Left hindlimb (tissue), 1 donor: ENCODE measurements at places on chromosomes 6 and 20.

DNA sequence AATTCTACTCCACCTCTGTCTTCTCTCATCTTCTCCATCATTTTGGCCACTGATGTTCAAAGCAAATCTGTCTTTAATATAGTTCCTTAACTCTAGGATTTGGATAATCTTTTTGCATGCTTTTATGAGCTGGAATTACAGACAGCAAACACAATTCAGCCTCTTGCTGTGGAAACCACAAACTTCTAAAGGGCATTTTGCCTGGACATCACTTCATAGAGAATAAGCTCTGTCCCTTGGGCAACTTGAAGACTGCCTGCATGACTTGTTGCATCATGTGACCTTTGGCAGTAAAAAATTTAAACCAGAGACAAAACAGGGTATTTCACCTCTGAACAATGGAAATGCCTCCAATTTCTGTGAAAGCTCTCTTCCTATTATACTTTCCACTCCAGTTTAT lies 74.1 kb upstream of the HDDC2 start:
- DNase-seq, result no peak

DNA sequence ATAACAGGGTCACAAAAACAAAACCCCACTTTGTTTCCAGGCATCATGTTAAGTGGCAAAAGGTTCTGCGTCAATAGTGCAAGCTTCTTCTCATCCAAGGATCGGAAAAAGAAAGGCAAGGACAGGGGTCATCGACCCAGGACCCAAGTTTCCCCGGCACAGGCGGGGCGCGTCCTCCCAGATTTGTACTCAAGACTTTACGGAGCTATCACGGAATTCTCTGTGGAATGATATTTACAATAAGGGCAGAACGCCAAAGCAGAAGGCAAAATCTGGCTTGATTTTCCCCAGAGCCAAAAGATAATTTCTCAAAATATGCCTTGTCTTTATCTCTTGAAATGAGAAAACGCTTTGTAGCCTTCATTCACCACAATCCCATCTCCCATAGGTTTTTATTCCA lies 25.5 kb downstream of the PDE10A start:
- DNase-seq, result no peak

DNA sequence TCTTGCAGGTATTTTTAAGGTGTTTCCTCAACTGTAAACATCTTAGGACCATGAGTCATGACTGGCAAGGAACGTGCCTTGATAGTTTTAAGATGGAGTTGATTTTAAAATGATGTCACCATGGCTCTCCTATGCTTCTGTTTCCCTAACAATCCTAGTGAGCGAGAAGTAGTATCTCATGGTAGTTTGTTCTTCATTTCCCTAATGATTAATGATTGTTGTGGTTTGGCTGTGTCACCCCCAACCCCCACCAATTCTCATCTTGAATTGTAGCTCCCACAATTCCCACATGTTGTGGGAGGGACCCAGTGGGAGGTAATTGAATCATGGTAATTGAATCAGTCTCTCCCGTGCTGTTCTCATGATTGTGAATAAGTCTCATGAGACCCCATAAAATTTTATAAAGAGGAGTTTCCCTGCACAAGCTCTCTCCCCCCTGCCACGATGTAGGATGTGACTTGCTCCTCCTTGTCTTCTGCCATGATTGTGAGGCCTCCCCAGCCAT lies 16.8 kb upstream of the BNIP5 start:
- DNase-seq, result no peak

DNA sequence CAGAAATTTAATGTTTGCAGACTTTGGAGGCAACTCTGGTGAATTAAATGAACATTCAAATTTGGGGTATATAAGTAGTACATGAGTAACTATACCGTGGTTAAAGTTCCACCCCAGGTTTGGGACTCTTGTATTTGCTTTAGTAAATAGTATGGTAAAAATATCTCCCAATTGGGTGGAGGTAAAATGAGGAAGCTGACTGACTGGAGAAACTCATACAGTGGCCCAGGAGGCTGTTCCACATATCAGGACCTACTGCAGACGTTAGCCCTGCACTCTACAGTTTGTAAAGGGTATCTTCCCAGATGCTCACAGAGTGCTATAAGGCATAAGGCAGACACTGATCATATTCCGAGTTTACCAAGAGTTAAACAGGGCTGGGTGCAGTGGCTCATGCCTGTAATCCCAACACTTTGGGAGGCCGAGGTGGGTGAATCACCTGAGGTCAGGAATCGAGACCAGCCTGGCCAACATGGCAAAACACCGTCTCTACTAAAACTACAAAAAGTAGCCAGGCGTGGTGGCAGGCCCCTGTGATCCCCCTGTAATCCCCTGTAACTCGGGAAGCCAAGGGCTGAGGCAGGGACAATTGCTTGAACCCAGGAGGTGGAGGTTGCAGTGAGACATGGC lies 53.7 kb downstream of the CPXM1 start:
- DNase-seq, result no peak

DNA sequence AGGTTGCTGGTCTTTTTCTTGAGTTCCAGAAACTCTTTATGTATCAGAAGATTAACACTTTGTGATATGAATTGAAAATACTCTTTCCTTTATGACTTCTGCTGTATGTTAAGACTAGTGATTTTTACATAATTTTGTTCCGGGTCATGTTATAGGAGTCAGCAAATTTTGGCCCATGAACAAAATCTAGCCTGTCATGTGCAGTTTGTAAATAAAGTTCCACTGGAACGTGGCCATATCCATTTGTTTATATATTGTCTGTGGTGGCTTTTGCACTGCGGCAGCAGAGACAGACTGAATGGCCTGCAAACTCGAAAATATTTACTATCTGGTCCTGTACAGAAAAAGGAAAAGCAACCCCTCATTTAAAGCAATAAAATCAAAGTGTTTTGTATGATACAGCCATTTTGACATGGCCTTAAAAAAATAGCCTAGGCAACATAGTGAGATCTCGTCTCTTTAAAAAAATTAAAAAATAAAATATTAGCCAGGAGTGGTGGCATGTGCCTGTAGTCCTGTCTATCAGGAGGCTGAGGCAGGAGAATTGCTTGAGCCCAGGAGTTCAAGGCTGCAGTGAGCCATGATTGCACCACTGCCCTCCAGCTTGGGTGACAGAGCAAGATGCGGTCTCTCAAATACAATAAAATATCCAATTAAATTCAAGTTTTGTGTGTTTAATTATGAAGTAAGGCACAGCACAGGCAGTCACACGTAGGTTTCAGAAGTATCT lies 36.9 kb downstream of the SNX9 start:
- DNase-seq, result no peak

GRCh38 chr6:166526937-166527336 lies 59.5 kb downstream of the RAMACL start:
- no peak for DNase-seq
